ENCODE measurements at places on chromosomes 3 and 15.

DNA sequence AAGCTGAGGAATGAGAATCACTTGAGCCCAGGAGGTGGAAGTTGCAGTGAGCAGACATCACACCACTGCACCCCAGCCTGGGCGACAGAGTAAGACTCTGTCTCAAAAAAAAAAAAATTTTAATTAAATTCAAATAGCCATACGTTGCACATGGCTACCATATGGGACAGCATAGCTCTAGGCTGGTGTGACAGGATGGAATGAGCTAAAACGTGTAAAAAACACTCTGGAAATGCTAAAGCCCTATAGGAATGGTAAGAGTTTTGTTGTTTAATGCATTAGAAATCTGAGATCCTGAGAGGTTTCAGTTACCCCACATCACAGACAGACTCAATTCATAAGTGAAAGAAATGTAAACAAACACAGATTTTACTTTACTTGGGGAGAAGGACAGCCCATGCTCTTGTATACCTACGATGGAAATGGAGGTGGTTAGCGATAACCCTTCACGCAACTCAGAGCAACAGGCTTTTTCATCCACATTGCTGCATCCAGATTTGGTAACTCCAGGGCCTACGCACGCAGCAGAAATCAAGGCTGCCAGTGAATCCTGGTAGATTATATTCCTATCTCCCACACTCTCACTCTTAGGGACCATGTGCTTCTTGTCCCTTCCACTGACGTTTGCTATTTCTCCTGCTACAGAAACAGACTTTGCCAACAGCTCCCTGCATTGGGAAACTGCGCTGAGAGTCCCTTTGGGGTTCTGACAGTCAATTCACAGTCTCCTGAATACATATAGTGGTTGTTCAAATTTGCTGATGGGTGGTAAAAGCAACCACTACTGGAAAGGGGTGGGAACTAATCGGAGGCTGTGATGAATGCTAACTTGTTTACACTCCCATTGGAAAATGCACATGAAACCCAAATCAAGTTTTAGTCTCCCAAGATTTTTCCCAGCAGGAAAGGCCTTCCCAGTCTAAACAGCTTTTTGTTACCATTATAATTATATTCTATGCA is 3.1 kb downstream of the SH3BP5 start:
- DNase-seq: no peak

- DNase-seq: no peak
Measured at GRCh38 chr3:159850481-159850880, 138.2 kb upstream of the IL12A start.

GRCh38 chr3:60856257-60857046 is 394.8 kb downstream of the FHIT start:
- DNase-seq: no peak

- no peak for DNase-seq
Measured at GRCh38 chr15:71313806-71314205, 198.5 kb downstream of the THSD4 start.

DNA sequence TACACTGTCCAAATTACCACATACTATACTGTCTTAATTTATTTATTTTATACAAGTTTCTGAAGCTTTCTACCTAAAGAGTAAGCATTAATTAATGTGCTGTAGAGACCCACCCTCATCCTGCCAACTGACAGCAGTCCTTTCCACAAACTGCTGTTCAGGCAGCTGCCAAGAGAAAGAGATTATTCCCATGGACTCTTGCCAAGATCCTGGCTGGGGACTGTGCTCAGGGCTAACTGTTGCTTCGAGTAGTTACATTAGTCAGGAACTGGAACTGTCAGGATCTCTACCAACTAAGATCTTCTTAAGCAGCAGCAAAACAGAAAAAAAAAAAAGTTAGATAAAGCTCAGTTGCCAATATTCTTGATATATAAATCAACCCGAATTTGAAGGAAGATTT is 398.8 kb downstream of the MECOM start:
- DNase-seq: no peak

DNA sequence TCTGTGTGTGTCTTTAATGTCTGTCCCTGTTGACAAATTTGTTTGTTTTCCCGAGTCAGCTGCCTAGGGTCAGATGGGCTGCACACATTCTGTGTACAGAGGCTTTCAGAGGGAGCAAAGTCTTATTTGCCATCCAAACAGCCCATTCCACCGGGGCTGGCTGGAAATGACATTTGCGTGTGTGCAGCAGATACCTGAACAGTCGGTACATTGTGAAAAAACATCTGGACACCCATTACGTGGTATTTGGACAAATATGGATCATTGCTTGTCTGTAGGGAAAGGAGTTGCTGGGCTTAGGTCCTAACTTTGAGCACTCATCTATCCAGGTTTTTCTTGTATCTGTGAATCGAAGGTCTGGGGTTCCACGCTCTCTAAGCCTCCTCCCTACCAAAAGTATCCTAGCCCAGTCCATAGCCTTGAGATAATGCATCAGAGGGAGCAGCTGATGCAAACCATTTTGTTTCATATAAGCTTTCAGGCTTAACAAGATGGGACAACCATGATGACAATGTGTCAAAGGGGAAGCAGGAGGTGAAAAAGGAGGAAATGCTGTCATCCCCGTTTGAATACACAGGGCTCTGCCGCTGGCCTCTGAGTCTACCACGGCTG is 22.2 kb upstream of the CMTM8 start:
- DNase-seq: no peak

DNA sequence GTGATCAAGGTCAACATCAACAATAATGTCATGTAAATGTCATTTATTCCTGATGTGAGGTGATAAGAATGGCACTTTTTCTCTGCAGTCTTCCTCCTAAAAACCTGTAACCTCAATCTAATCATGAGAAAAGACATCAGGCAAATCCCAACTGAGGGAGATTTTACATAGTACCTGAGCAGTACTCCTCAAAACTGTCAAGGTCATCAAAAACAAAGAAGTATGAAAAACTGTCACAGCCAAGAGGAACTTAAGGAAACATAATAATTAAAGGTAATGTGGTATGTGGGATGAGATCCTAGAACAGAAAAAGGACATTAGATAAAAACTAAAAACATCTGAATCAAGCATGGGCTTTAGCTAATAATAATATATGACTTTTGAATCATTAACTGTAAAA is 140.9 kb upstream of the GRM7 start:
- no peak for DNase-seq

- DNase-seq: no peak
Measured at GRCh38 chr15:27725731-27726130, 373.4 kb downstream of the OCA2 start.

DNA sequence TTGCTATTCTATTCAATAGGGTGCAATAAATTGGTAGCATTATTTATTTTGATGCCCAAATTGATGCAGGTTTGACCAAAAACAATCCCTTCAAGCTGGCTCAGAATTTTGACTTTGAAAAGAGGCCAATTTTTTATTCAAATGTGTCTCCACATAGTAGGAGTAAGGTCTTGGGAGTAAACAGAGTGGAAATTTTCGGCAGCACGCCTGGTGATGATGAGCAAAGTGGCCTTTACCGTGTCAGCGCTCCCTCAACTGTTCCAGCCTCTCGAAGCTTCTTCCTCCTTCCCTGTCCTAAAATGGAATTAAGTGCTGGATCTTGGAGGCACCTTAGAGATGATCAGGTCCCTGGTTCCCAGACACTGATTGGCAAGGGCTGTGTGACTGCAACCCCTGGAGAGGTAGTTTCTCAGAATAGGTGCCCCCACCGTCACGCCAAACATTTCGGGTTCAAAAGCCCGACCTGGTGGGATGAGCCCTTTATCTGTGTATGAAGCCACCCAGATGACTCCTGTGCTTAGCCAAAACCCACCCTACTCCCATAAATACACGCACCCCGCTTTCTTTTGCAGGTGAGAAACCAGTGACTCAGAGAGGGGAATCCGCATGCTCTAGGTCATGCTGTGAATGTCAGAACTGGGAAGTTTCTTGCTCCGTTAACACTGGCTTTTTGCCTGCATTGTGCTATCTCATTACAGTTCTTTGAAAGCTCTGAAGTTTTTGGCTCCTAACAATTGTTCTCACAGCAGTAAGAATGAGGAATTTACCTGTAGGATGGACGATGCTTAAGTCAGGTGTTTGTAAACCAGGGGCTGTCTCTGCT is 89.1 kb downstream of the CRYGS start:
- no peak for DNase-seq

- no peak for DNase-seq
Measured at GRCh38 chr3:124876401-124876878, 10.7 kb downstream of the ITGB5 start.

DNA sequence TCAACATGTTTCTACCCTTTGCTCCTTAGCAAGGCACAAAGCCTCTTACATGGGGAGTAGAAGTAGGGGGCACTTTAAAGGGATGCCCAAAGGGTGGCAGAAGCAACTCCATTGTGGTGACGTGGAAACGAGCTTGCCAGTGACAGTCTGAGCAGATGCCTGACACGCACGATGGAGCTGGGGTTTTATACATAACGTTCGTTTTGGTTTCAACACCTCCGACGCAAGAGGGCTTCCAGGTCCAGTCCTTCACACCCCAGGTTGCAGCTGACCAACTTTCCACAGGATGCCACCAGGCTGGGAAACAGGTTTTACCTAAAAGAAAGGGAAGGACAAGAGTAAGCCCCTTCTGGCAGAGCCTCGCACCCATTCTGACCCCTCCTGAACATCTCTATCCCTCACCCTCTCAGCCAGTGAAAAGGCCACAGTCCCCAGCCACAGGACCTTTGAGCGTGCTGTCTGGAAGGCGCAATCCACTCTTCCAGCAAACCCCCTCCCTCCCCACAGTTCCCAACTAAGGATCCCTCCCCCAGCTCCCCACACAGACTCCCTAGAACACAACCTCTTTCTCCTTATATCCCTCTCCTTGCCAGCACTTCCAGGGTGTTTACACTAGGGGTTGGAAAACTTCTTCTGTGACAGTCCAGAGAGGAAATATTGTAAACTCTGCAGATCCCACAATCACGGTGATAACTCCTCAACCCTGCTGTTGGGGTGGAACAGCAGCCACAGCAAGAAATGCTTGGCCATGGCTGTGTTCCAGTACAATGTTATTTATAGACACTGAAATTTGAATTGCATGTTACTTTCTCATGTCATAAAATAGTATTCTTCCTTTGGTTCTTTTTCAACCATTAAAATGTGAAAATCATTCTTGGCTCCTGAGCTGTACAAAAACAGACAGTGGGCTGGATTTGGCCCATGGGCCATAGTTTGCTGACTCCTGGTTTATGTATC is 36.2 kb downstream of the FAM174B start:
- DNase-seq: no peak

- no peak for DNase-seq
Measured at GRCh38 chr3:37906734-37907282, 45.1 kb downstream of the CTDSPL start.

- DNase-seq: no peak
Measured at GRCh38 chr3:70180664-70181063, 131.8 kb downstream of the MDFIC2 start.

GRCh38 chr15:68552773-68553172 is 26.0 kb upstream of the CORO2B start:
- no peak for DNase-seq

DNA sequence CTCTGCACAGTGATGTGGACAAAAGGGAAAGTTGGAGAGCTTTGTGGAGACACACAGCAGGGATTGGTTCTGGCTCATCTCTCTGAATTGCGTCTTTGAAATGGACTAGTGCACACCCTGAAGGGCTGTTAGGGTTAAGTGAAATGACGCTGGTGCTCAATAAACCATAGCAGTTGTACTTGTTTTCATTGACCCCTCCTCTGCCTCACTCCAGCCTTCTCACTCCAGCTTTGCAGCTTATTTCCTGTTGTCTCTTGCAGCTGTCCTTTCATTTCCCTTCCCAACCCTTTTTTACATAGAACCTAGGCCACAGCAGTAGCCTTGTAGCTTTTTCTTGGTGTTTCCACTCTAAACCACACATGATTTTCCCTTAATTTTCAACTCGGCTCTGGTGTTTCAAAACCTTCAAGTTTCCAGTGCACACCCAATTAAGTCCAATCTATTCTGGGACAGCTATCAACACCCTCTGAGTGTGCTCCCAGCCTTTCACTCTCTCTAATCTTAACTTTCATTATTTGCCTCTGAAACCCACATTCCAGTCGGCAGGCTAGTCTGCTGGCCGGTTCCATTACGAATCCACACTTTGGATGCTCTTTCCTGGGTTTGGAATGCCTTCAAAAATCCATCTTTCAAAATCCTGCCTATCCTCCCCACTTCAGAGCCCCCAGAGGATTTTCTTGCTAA is 6.4 kb downstream of the C3orf52 start:
- DNase-seq: no peak

- no peak for DNase-seq
Measured at GRCh38 chr15:66578286-66578875, 12.6 kb upstream of the LCTL start.

DNA sequence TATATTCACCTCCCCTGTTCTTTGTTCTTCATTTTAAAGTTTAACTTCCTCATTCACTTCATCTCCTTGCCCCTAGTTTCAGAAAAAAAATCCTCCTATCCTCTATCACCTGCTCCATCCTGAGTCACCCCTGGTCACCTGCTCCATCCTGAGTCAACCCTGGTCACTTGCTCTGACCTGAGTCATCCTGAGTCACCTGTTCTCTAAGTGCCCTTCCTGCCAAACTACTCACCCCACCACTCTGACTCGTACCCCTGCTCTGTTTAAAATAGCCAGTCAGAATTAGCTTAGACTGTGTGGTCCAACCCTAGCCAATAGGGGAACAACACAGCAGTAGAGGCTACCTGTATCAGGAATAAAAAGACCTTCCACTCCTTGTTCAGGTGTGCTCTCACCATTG is 716.9 kb downstream of the ZBBX start:
- no peak for DNase-seq

DNA sequence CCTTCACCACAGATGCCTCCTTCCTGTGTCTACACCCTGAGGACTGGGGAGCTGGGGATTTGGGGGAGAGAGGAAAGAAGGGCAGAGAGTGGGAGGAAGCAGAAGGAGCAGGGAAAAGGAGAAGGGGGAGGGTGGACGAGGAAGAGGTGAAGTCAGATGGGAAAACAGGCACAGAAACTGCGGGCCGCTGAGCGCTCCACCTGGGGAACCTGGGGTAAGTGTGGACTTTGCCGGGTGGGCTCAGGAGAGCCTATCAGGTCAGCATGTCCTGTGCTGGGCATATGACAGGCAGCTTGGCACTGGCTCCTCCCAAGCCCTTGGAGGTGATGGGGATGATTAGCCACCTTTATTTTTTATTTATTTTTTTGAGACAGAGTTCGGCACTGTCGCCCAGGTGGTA is 62.6 kb downstream of the CORO2B start:
- no peak for DNase-seq

DNA sequence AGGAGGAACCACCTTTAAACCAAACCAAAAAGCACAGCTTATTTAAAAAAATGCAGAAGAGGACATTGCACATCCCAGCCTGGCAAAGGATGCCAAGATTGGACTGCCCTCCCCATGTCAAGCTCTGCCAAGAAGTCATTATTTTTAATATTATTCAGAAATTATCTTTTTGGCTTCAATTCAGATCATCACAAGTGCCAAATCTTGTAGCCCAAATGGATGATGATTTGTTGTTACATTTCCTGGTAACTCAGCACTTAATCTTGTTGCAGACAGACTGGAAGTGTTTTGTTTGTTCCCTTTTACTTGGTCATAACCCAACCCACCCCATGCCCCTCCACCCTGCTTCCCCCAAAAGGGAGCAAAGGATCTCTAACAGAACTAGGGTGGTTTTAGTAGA is 28.1 kb upstream of the LXN start:
- no peak for DNase-seq

All from omental fat pad (tissue), 4 donors.